ENCODE measurements at places on chromosomes 11 and 22.

GRCh38 chr22:43546186-43546585, 134.4 kb downstream of the MPPED1 start:
- DNase-seq = no peak

DNA sequence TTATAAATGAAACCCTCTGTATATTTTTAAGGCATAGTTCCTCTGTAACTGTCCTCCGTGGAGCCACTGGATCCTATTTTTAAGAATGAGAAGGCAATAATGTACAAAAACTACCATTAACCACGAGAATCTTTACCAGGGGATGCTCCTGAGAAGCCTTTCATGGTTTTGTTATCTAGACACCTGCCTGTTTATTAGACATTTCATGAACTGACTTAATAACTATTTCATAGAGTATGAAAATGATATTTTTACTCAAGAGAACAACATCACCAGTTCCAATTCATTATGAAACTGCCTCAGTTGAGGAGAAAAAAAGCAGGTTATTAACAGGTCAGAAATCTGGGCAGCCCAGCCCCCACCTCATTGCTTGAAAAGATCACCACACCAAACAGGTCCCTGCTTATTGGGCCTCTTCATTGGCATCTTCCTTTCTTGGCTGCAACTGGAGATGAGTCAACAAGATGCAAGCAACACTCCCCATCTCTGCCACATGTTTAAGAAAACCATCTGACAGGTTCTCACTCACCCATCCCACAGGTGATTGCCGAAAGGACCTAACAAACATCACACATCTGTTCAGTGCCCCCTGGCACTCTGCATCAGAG, 27.8 kb downstream of the ETS1 start:
- no peak for DNase-seq

DNA sequence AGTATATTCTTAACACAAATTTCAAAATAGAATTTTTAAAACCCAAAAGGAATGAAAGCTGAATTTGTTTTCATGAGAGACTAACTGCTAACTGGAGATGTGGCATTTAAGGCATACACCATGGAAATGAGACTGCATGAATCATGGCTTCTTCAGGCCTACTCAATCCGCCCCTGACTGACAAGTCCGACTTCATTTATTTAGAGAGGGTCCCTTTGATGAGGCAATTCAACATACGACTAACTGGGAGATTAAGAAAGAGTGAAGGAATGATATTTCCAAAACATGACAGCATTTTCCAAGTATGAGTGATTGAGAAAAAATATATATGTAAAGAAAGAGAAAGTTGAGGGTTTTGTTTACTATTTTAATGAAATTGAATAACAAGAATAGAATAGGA, 720.1 kb downstream of the DLG2 start:
- no peak for DNase-seq

DNA sequence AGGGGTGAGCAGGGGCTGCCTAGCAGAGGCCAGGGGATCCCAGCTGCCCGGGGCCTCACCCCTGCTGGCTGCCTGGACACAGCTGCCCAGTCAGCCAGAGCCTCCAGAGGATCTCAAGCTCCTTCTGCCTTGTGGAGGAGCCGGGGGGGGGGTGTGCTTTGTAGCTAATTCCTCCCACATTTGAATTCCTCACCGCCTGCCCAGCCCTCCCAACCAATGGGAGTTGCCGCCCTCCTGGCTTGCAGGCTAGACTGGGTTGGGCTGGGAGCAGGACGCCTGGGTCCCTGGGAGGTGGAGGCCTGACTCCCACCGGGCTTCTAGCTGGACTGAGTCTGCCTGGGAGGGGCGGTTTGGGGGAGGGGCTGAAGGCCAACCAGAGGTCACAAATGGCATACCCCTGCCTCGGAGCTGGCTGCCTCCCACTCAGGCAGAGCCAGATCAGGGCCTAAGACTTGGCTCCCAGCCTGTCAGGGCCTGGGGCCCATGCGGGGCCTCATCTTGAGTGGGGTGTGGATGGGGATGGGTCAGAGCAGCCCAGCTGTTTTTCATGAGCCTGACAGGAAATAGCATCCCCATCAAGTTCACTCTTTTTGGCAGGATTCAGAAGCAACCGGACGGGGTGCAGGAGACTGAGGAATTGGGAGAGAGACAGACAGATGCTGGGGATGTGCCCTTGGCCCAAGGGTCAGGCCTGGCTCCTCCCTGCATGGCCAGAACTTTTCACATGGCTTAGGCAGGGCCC, 29.2 kb upstream of the PDE2A start:
- DNase-seq = no peak

GRCh38 chr22:35514366-35514765, 26.3 kb upstream of the RASD2 start:
- no peak for DNase-seq

- DNase-seq = no peak
These were observed 15.5 kb downstream of the NTM start for GRCh38 chr11:131385763-131386390.

DNA sequence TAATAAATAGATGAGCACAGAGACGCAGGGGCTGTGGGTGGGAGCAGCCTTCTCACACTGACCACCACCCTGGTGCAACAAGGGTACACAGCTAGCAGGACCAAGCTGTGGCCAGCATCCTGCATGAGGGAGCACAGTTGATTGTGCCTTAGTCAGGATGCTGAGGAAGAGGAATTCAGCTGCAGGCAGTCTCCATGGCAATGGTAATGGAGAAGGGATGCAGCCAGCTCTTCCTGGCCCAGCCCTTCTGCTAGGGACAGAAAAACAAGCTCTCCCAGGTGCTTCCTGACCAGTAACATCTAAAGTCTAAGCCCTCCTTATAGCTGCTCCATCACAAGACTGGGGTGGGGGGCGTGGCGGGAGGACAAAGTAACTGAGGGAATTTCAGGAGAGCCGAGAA, 363.5 kb downstream of the BUD13 start:
- no peak for DNase-seq

Measured in C1 segment of cervical spinal cord (tissue), 14 donors.